Activated naive CD4-positive, alpha-beta T cell treated with Interleukin-2 at 50 U/mL for 16 hours (primary cell): ENCODE measurements at places on chromosomes 7 and 10.

DNA sequence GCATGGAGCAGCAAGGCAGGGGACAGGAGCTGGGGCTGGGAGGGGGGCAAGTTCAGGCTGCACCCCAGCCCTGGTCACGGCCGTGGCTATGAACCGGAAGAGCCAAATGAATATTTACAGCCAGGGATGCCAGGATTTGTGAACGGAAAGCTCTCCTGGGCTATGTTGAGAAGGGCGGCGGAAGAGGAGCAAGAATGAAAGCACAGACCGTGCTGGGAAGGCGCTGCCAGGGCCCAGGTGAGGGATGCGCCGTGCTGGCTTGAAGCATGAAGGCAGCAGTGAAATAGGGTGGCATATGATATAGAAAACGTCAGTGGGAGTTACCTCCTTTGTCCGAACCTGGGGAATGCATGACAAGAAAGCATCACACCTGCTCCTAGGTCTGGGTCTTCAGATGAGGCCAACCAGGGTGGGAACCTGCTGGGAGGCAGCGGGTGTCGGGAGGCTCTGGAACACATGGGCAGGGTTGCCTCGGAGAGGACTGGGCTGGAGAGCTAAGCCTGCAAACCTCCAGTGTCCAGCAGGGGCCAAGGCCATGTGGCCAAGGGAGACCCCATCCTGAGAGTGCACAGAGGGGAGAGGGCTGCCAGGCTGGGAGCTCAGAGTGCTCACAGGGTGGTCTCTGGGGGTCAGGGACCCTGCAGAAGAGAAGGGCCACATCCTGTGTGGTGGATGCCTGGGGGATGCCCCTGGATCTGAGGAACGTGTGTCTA is 120.6 kb upstream of the TCERG1L start:
- no peak for DNase-seq

GRCh38 chr10:32279795-32280194 is 67.2 kb downstream of the EPC1 start:
- DNase-seq = no peak

GRCh38 chr10:121690152-121690848 is 92.1 kb upstream of the FGFR2 start:
- no peak for DNase-seq

- no peak for DNase-seq
These were observed 23.3 kb downstream of the CALML3 start for GRCh38 chr10:5547931-5548660.

GRCh38 chr7:113154117-113154516 is 35.8 kb upstream of the SMIM30 start:
- no peak for DNase-seq

- no peak for DNase-seq
These were observed 118.5 kb downstream of the AMPH start for GRCh38 chr7:38512704-38513103.

- DNase-seq = no peak
These were observed 29.0 kb upstream of the IL6 start for GRCh38 chr7:22697876-22698606.

DNA sequence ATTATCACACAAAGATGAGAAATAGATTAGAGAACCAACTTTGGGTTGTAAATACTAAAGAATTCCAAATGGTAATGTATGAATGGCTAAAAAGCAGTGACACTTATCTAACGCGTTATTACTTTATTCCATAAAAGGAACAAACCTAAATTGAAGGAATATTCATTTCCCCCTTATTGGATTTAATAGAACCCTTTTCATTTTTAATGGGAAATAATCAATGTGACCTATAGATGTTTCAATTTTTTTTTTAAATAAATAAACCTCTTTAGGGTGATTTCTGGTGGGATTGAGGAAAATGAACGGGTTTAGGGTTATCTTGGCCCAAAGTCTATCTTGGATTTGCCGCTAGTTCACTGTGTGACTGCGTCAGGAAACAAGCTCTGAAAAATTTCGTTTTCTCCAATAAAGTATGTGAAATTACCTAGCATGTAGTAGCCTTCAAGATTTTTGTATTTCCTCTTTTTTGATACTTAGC is 1.9 kb upstream of the ACBD5 start:
- no peak for DNase-seq
